ENCODE measurements at places on chromosomes 6 and 20. TPM values are rescaled to one million over a fixed set of nuclear protein-coding genes. Genes with fewer than 3 reads are reported as not detected.

The CNKSR3 gene
- 23.0 TPM for total RNA-seq

The PLAGL1 gene
- 6.0 TPM for total RNA-seq

The GNAS-AS1 gene
- total RNA-seq = 5.2 TPM

The GTSF1L gene
- not detected for total RNA-seq

GRCh38 chr20:59270380-59270779, 30.0 kb upstream of the EDN3 start:
- DNase-seq = no peak

The ERVFRD-1 gene
- total RNA-seq = not detected

The CD109 gene
- 27.7 TPM for total RNA-seq

DNA sequence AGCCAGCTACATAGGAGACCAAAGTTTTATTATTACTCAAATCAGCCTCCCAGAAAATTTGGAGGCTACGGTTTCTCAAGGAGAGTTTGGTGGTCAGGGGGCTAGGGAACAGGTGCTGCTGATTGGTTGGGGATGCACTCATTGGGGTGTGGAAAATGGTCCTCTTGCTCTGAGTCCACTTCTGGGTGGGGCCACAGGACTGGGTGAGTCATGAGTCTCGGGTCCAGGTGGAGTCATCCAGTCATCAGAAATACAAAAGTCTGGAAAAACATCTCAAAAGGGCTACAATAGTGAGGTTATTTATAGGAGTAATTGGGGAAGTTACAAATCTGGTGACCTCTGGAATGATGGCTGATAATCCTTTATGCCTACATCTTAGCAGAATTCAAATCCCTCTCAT, 54.3 kb upstream of the SLC22A16 start:
- no peak for DNase-seq

DNA sequence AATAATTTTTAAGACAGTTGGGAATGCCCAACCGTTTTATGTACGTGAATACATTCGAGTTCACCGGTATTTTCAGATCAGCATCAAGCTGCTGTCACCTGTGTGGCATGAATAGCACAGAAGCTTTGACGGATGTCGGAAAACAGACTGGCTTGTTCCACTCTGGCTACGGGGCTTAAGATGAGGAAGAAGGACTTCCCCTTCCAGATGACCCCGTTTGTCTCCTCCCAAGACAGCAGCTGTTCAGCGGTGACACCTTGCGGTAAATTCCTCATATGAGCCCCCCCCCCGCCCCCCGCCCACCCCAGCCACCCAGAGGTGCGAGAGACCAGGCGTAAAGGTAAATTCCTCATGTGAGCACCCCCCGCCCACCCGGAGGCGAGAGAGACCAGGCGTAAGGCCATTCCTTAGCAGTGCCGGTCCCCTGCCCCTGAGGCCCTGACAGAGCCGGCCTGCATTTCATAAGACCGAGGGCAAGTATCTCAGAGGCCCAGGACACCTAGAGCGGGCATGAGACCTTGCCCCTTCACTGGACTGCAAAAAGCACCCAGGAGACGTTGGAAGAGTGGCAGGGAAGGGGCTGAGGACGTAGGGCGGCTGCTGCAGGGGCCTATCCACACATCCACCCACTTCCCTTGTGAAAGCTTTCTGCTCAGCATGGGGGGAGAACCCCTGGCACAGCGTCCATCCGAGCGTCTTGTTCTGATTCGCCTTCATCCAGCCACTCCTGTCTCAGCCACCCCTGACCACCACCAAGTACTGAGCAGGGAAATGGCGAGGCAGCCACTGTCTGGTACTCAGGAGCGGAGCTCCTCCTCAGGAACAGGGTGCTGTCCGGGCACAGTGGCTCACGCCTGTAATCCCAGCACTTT, 7.3 kb upstream of the PCMTD2 start:
- no peak for DNase-seq

- no peak for DNase-seq
Observed at GRCh38 chr20:22700367-22700766, 116.0 kb upstream of the FOXA2 start.

DNA sequence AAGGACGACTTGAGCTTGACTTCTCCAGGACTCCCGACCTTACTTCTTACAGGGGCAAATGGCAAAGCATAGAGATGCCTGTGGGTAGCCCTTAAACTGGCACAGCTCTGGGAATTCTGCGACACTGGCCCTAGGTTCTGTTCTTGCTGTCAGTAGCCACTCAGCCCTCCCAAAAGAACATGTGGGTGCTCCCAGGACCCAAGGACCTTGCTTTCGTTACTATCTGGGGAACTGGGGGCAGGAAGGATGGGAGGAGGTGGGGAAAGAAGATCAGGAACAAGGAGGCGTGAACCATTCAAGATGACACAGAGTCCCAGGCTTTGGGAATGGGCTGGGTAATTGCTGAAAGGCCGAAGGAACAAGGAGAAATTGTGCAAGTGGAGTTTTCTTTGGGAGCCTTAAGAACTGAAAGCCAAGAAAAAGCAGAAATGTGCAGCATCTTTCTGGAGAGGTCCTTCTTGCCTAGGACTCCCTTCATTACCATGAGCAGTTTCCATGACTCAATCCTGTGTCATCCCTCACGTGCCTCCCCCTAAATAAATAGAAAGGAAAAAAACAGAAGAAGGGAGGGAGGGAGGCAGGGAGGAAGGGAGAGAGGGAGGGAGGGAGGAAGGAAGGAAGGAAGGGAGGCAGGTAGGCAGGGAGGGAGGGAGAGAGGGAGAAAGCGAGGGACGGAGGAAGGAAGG, 284.6 kb upstream of the FOXQ1 start:
- peak; percentile 86 for DNase-seq

The GFRAL gene
- total RNA-seq = not detected

DNA sequence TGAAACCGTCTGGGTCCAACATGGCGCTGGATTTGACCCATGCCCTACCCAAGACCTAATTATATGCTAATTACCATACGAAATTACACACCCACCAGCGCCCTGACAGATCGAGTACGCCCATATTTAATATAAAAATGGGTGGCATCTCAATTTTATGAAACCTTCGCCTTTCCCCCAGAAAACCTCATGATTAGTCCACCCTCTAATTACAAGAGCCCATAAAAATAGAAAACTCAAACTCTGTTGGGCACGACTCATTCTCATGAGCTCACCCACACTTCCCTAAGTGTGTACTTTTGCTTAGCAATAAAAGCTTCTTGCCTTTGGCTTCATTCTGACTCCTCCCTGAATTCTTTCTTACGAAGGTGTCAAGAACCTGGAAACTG, 136.4 kb downstream of the OR2B2 start:
- DNase-seq = peak; percentile 26

- DNase-seq = no peak
Observed at GRCh38 chr6:95084867-95085266, 492.5 kb upstream of the MANEA start.

DNA sequence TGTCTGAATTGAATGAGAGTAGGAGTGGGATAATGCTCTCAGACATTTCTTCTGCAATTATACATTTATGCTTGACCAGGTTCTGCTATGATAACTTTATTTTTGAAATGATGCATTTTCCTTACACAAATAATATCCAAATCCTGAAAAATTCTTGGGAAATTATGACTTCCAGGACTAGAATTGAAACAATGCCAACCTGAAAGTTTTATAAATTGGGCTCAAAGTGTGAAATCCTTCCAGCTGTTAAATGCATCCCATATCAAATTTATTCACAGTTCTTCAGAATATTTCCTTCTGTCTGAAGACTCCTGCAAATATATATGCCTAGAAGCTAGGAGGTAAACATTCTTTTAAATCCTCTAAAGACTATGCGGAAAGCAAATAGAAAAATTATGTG, 155.7 kb upstream of the EYA4 start:
- no peak for DNase-seq

DNA sequence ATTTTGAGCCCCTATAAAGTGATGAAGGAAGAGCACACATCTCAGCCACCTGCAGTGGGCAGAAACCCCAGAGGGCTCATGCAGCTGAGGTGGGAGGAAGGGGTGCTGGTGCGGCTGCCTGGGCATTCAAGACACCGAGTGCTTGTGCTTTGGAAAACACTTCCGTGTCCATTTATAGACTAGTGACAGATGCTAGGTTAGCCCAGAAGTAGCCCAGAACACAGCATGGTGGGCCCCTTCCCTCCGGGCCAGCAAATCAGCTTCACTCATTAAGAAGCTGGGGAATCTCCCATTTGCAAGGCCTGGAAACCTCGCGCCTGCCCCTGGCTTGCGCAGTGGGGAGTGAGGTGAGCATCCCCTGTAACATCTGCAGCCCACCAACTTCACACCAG, 12.9 kb downstream of the BEND3 start:
- DNase-seq = no peak

The MDFI gene
- total RNA-seq = 0.35 TPM

DNA sequence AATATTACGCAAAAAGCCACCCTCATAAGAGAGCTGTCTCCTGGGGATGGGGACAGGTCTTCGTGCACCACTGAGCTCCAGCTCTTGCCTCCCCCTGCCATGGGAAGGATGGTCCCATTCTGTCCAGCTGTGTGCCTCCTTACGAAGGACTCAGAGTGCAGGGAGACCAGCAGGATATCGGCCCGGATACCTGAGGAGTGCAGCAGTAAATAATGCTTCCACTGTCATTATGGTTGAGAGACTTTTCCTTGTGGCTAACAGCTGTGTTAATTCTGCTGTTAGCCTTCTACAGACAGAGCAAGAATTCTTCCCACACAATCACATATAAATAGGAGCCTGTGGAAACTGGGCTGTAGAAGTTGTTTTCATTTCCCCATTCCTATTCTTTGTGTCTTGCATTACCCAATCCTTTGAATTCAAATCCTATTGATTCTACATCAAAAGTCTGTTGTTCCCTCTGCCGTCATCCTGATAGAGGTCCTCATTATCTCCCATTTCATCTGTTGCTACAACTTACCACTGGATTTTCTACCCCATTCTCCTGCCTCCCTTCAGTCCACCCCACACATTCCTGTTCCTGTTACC, 364.6 kb upstream of the SOX4 start:
- no peak for DNase-seq

GRCh38 chr6:14943116-14943515, 302.8 kb upstream of the JARID2 start:
- no peak for DNase-seq

DNA sequence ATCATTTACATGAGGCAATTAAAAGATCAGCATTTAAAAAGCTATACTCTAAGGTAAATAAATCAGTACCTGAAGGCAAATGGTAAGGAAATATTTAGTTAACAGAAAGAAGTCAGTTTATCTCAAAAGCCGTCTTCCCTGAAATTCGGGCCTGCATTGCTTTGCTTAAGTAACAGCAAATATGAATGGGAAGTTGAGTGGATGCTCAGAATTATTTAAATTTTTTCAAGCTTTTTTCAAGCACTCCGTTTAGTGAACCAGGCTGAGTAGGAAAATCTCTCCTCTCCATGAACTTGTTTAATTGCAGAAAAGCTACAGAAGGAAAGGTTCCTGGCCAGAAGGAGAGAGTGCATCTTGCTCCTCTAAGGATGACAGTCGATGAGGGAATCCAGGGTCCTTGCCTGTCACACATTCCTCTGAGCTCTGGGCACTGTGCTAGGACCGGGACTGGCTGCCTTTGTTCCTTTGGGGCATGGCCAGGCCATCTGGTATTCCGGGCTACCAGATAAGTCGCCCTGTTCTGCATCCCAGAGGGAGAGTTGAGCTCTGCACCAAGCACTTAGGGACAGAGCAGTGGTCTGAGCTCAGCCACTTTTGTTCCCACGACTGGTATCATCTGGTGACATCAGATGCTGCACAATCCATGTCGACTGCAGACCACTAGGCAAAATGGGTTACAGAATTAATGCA, 77.6 kb downstream of the RIN2 start:
- no peak for DNase-seq

- no peak for DNase-seq
Observed at GRCh38 chr6:133631421-133631820, 257.5 kb upstream of the TCF21 start.

DNA sequence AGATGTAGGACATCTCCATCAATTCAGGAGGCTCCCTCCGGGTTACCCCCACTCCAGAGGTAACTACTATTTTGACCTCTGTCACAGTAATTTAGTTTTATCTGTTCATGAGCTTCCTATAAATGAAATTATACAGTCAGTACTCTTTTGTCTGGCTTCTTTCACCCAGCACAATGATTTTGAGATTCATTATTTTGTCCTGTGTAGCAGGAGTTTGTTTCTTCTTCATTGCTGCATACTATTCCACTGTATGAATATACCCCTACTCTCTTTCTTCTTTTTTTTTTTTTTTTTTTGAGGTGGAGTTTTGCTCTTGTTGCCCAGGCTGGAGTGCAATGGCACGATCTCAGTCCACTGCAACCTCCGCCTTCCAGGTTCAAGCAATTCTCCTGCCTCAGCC, 11.8 kb upstream of the AP5S1 start:
- no peak for DNase-seq

The OSTM1 gene
- 10.3 TPM for total RNA-seq

GRCh38 chr6:139758209-139758611, 383.8 kb upstream of the CITED2 start:
- DNase-seq = no peak

DNA sequence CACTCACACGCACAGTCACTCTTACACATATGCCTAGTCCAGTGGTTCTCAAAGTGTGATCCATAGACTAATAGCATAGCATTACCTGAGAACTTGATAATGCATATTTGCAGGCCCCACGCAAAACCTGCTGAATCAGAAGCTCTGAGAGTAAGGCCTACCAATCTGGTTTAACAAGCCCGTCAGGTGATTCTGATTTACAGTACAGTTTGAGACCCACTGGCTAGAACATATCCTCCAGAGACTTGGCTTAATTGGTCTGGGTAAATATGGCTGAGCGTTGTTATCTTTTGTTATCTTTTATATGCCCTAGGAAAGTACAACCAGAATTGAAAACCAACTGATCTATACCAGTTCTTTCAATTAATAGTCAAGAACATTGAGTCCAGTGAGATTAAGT, 9.6 kb downstream of the TSPYL4 start:
- DNase-seq = no peak

GRCh38 chr20:50980071-50980681, 21.6 kb downstream of the MOCS3 start:
- peak; percentile 91 for DNase-seq

GRCh38 chr6:31657406-31658157, 1.9 kb downstream of the APOM start:
- no peak for DNase-seq

The SFT2D1 gene
- 9.2 TPM for total RNA-seq

The ABHD16B gene
- not detected for total RNA-seq

The LEMD2 gene
- 167 TPM for total RNA-seq

- DNase-seq = no peak
Observed at GRCh38 chr6:147566244-147566898, 57.9 kb downstream of the SAMD5 start.

DNA sequence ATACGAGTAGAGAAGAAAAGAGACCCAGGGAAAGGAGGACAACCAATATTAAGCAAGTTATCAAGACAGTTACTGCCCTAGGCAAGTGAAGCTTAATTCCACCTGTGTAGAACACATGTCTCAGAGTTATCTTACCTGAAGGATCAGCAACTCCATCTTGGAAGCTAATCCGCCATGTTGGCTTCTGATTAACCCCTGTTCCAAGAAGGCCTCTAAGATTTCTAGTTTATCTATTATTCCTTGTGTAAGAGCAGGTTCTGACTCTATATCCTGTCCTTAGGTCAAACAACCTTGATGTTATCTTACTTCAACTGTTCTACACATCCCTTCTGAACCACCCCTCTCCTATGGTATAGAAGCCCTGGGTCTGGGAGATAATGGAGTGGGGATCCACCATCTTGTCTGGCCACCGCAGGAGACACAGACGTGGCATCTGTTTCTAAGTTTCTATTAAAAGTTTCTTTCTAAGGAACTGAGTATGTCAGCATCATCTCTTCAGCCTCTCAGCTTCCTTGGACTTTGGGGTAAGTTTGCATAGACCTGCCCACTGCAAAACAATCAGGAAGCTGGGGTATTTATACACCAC, 27.7 kb upstream of the PTPN1 start:
- no peak for DNase-seq

The DDO gene
- 6.9 TPM for total RNA-seq

- no peak for DNase-seq
Observed at GRCh38 chr6:21447987-21448386, 145.6 kb upstream of the SOX4 start.

Measured in Caki2 (cell line).